ENCODE measurements at places on chromosomes 5 and 9.

DNA sequence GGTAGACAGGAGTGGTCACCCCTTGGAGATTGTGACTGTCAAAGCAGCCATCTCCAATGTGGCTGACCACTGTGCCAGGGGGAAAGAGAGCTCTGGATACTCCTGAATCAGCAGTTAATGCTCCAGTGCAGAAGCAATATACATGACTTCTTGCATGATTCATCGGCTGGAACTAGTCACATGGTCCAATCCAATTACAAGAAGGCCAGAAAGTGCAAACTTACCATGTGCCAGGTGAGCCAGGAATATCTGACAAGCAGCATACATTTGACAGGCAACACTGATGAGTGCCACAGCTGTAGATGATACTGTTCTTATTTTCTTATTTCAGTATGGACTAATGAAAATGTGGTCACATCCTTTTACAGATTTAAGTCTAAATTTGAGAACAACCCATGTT is 440.0 kb upstream of the MPDZ start:
- no peak for DNase-seq

DNA sequence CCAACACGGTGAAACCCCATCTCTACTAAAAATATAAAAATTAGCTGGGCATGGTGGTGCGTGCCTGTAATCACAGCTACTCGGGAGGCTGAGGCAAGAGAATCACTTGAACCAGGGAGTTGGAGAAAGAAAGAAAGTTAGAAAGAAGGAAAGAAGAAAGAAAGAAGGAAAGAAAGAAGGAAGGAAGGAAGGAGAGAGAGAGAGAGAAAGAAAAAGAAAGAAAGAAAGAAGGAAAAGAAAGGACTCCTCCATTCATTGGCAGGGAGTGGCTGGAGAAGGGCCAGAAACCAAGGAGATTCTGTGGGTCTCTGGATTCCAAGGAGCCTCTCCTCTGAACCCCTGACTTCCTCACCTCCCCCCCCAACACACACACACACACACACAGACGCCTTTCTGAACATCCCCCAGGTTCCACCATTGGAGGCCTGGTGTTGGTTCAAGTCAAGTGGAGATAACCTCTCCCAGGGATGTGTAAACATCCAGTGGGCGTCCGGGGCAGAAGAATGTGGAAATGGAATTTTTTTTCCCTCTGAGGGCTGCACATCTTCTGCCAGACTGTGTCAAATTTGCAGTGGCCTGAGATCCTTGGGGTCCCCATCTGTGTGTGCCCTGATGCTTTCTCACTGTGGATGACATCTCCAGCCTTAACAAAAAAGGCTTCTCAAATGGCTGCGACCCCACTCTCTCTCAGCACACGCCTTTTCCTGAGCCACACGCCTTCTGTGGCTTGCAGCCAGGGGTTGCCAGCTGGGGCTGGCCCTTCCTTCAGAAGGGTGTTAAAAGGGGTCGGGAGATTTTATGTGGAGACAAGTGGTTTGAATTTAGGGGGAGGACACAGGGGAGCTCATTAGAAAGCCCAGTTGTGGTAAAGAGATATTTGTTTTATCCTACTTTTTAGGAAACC is 109.3 kb upstream of the HAND1 start:
- DNase-seq = no peak

GRCh38 chr5:44565360-44565759 is 176.1 kb upstream of the FGF10 start:
- no peak for DNase-seq

- no peak for DNase-seq
Measured at GRCh38 chr5:168941901-168942300, 359.0 kb downstream of the SLIT3 start.

DNA sequence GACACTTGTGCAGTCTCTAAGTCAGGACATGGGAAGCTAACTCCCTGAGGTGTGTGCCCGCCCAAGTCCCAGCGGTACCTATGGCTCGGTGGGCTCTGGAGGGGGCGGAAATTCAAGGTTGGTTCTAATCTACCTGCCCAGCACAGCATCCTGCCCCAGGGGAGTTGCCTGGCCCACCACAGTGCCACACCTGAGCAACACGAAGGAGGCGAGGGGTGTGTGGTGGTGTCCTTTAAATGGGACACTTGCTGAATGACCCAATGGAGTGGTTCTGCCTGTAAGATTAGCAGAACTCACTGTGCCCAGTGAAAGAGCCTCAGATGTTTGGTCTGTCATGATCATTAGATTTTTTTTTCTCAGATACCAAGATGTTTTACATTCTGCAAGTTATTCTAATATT is 70.7 kb upstream of the OTULINL start:
- DNase-seq = no peak
